ENCODE measurements at places on chromosomes 3 and 15.

GRCh38 chr3:194337965-194338753 is 13.0 kb downstream of the CPN2 start:
- no peak for DNase-seq

DNA sequence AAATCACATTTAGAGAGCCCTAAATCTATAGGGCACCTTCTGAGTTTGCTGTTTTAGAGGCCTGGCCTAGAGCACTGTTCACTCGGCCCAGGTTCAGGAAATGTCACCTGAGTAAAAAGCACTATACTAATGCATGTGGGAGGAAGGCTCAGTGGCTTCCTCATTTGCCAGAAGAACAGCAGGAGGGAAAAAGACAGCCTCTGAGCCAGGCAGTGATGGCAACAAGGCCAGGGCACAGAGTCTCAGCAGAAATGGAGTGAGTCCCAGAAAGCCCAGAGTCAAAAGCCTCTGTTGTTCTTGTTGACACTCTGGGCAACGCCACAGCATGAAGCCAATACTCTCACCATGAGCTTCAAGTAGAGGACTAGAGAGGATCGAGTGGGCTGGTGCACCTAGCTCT is 25.9 kb downstream of the LTF start:
- peak; percentile 30 for DNase-seq

DNA sequence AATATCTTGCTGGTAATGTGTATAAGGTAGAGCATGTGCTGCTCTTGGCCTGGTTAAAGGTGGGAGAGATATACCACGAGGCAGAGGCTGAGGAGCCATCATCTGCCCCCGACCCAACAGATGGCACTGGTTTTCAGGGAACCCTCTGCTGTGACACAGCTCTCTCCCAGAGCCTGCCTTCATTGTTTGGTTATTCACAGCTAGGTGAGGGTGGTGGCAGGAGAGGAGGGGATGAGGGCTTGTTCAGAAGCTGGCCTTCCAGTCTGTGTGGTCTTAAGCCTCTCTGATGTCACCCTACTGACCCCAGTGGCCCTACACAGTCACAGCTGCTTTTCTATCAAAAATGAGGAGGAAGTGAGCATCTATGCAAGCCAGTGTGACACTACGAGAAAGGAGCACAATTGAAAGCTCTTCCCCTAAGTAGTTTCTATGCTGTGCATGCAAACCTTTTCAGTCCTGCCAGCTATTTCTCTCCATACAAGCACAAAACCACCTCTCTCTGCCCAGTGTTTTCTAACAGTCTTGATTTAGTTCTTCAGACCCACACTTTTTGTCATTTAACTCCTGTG is 258.4 kb upstream of the AGTR1 start:
- DNase-seq: no peak

- no peak for DNase-seq
These were observed 218.5 kb upstream of the PLSCR5 start for GRCh38 chr3:146823622-146824021.

DNA sequence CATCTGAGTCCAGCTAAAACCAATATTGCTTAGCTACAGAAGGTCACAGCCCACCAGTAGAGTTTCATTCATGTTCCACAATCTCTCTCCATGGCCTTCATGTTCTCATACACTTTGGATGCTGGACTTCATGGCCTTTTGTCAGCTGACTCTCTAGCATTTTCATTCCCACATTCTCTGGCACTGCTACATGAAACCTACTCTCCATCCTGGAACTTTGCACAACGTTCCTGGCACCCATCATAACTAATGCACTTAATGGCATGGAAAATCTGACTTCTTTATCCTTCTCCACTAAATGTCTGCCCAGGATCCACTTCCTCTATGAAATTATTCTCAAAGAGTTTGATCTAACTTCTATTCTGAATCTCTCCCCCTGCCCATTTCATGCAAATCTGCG is 56.9 kb downstream of the SLC9A9 start:
- no peak for DNase-seq

Measured in inflammatory macrophage treated with lipopolysaccharide for 4 hours (primary cell).